Mucosa of gallbladder (tissue), 1 donor: ENCODE measurements at places on chromosomes 3 and 15.

DNA sequence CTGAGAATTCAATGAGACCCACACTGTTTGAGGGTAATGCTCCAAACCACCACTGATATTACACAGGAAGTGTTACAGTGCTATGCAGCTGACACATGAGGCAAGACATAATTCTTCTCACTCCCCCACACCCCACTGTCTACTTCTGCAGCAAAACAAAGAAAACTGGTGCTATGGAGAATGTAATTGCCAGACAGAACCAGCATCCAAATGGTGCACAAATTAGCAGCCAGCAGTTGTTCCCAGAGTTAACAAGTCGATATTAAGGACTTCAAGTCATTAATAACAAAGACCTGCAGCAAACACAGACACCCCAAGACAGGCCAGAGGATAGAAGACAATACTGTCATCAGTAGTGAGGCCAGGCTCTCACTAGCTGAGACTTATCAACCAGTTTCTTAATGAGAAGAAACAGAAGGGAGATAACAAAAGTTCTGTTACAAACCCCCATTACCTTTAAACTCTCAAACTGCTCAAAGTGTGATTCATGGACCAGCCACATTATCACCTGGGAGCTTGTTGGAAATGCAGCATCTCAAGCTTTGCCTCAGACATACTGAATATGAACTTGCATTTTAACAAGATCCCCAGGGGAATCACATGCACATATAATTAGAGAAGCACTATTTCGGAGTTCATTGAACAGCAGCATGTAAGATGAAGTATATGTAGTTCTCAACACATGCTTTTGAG, 58.7 kb upstream of the FNDC3B start:
- DNase-seq, result no peak

DNA sequence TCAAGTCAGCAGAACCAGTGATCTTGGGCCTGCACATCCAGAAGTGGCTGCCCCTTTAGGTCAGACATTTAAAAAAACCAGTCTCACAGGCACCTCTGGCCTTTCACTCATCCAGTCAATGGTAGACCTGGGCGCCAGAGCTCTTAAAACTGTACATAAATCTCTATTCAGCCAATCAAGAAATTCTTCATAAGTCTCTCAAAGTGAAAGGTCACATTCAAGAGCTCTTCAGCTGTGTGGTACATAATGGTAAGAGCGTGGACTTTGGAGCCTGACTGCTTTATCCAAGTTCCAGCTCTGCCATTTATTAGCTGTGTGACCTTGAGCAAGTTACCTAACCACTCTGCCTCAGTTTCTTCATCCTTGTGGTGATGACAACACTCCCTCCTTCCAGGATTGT, 22.3 kb upstream of the MORF4L1 start:
- DNase-seq, result no peak

DNA sequence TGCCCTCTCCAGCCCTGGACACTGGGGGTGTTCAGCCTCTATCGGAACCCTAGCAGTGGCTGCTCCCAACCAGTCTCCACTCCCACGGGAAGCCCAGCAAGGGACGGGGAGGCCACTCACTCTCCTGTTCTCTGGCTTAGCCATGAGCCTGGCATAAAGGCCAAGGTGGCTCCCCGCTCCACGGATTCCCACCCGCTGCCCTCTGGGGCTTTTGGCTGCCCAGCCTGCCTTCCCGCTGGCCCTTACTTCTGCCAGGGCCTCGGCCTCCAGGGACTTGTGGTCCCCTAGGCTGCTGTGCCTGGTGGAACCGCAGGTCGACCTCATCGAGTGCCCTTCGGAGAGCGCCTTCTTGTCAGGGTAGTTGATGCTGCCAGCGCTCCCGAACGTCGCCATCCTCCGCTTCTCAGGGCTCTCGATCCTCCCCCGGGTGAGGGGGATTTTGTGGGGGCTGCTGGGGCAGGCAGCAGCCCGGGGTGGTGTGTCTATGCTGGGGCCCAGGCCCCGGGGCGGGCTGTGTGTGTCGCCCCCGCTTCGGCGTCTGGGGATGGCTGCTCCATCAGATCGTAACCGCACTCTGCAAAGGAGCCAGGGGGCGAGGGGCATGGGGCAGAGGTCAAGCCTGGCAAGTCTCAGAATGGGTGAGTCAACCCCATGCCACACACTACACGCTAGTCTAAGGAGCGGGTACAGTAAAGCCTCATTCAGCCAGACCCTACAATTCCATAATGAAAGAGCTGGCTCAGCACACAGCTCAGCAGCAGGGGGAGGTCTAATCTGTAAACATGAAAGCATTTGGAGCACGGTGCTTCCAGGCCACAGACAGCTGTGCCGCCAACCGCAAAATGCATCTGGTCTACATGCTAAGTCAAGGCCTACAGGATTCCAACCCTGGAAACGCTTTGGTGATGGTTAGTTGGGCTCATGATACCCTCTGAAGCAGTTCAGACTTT, 27.3 kb upstream of the RAD18 start:
- DNase-seq, result peak; percentile 43

DNA sequence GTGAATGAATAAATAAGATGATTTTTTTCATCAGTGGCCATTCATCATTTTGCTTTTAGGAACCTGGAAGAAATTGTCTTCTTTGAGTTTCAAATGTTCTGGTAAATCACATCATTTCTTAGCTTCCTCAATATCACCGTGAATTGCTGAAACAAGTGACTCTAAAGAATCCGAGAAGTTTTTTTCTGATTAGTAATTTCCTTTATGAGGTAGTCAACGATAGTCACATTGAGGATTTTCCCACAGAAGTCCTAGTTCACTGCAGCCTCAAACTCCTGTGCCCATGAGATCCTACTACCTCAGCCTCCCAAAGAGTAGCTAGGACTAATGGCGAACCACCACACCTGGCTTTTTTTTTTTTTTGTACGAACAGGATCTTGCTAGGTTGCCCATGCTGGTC, 3.6 kb upstream of the TMPRSS7 start:
- no peak for DNase-seq

- no peak for DNase-seq
Observed at GRCh38 chr3:95134693-95135413, 1072.0 kb downstream of the NSUN3 start.

DNA sequence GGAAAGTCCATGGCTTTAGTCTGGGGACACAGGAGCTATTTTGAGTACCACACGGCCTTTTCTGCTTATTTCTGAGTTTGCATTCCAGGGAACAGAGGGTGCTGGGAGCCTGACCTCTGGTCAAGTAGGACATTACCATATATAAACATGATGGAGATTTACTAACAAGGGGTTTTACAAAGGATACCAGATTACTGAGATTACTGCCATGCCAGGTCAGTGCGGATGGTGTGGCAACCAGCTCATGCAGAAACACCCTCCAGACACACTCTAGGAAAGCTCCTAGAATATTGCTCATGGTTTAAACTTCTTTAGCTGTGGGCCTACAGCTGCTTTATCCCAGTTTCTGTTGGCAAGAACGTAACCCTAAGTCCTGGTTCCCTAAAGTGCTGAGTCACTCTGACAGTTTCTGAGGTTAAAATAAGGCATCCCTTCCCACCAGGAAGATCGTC, 54.3 kb upstream of the AGTR1 start:
- no peak for DNase-seq
